ENCODE measurements at places on chromosomes 6 and 20.

DNA sequence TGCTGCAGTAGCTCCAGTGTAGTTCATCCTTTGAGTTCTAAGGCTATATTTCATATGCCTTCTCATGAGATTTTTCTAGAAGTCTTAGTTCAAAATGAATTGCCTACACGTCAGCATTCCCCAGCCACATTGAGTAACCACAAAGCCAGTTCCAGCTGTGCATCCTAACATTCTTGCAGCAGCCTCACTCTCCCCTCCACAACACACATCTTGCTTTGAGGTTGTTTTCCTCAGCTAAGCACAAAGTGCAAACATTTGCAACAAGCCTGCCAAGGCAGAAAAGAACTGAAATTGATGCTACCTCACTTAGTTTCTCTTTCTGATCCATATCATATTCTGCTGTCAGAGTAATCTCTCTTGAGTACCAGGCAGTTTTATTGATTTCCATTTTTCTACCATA, 160.7 kb upstream of the KCNQ5 start:
- no peak for DNase-seq

DNA sequence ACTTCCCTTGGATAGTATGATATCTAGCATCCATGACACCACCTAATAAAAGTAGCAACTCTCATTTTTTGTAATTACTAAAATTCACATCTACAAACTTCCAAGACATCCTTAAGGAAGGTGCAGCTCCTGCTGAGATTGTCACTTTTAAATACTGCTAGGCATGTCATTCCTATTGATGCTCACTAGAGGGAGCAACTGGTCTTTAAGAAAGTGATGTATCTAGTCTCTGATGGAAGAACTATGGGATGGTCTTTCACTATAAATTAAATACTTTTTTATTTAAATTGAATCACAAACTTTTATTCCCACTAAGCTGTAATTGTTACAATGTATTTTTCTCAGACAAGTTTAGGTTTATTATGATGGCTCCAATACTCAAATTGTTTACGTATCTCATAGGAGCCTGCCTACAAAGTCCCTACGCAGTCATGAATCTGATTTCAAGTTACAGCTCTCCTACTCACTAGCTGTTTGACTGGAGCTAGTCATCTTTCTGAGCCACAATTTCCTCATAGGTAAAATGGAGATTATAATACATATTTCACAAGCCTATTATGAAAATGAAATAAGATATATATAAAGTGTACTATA, 8.1 kb upstream of the TSPYL1 start:
- no peak for DNase-seq

DNA sequence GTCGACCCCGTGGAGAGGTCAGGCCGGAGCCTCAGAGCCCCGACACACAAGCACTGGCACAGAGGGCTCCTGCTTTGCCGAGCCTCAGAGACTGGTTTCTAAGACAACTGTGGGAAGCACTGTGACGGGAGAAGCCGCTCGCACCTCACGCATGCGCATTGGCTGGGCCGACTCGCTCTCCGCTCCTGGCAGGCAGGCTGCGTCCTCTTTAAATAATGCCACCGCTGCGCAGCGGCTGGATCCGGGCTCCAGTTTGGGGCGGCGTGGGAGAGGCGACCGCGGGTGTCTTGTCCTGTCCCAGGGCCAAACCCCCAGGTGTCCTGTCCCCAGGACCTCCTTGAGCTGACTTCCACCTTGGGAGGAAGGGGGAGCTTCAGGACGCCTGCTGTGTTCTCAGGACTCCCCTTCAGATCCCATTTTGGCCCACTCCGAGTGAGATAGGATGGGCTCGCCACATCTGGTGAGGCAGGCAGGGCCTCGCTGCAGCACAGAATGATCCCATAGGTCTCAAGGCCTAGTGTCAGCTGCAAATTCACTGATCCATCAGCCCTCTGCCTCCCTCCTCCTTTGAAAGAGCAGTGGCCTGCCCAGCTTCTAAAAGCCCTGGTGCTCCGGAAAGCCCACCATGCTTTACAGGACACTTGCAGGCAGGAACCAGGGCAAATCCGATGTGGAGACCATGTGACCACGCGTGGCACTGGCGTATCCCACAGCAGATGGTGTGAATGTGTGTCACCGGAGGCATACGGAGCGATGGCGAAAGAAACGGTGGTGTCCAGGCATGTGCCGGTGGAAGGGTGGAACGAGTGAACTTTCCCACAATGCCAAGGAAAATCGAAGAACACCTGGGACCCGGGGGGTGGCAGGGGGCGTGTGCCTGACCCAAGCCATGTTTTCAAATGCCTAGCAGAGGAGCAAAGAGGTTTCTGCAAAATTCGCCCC, 169.3 kb upstream of the ZNF337 start:
- DNase-seq, result peak; percentile 74

DNA sequence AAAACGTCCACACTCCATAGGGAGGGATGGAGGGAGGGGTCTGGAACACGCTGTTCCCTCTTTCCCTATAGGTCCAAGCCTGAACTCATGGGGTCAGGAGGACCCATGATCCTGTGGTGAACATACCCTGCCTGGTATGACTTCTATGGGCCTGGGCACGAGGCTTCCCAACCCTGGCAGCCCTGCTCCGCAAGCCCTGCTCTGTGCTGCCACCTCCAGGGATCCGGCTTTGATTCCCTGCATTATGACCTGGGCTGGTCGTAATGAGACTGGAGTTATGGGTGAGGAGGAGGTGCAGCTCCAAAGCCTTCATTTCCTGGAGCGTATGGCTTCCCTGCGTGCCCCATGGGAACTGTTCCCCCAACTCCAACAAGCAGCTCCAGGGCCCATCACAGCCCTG, 54.9 kb downstream of the CDH22 start:
- no peak for DNase-seq
